ENCODE measurements at places on chromosomes 2 and 18.

DNA sequence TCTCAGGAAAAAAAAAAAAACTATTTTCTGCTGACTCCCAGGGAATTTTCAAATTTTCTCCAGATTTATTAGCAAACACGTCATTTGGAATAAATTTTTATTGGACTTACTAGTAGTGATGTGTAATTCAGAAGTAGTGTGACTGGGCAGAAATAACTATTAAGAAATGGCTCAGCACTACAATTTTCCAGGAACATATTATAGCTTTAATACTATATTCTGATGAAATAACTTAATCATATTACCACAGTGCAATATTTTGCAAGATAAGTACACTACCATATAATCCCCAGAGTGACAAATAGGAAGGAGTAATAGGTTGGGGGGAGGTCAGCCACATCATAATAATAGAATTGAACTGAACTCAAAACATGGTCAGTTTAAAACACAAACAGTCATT lies 19.7 kb upstream of the TNFAIP6 start:
- DNase-seq = peak; percentile 52

DNA sequence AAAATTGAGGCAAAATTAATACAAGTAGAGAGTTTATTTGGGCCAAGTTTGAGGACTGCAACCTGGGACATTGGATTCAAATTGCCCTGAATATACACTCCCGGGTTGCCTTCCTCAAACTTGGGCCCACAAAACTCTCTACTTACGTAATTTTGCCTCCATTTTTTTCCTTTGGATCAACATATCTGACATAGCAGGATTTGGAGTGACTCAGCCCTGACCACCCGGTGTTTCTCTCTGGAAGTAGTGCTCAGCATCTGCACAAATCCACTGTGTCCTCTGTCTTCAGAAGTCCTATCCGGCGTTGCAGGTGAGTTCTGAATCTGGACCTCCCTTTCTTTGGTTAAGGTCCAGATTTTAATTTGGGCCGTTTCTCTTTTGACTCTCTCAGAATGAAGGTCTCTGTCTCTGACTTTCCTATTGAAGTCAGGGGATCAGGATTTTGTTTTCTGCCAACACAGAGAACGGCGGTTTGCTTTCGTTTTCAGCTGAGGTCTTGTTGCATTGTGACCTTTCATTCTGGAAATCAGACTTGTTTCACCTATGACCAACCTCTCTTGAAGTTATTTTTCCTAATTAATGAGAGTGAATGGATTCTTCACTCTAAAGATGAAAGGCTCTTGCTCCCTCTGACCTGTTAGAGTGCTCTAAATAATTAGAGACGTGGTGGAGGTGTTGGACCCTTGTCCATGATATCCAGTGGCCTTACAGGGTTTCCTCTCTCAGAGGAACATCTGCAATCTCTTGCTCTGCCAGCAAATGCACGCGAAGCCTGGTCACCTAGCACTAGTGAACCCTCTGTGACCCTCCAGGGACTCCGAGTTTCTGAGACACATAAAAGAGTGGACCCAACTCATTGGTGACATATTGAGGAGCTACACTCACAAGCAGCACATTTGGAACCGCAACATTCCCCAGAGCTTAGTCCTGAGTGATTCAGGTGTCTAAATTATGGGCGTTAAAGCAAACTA lies 13.6 kb downstream of the TCF23 start:
- peak; percentile 49 for DNase-seq

GRCh38 chr2:232798187-232798586 lies 21.8 kb upstream of the KCNJ13 start:
- no peak for DNase-seq

GRCh38 chr2:111940333-111941196 lies 42.2 kb downstream of the MERTK start:
- no peak for DNase-seq

DNA sequence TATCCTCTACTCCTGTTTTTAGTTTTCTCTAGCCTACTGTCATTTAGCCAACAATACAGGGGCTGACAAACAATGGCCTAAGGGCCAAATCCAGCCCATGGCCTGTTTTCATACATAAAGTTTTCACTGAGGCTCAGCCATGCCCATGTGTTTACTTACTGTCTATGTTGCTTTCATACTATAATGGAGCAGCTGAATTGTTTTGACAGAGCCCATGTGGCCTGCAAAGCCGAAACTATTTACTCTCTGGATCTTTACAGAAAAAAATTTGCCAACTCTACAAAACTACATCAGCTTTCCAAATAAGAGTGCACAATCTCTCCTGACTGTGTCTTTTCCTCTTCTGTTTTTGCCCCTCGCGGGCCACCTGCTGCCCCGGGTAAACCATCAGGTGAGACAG lies 24.0 kb downstream of the LGALSL start:
- DNase-seq = no peak

- no peak for DNase-seq
Observed at GRCh38 chr2:109260116-109260855, 131.3 kb downstream of the SH3RF3 start.
